ENCODE measurements at places on chromosomes 2 and 18.

- no peak for DNase-seq
Observed at GRCh38 chr2:16625201-16625729, 40.4 kb downstream of the CYRIA start.

GRCh38 chr2:42028571-42029148 is 19.2 kb upstream of the PKDCC start:
- DNase-seq = no peak

- no peak for DNase-seq
Observed at GRCh38 chr2:227616631-227617030, 667 bp upstream of the SCYGR4 start.

GRCh38 chr2:22281033-22281432 is 1103.9 kb upstream of the KLHL29 start:
- DNase-seq = no peak

GRCh38 chr2:171958475-171958874 is 36.2 kb downstream of the HAT1 start:
- no peak for DNase-seq

- DNase-seq = no peak
Observed at GRCh38 chr18:3279201-3280185, 17.6 kb downstream of the MYL12B start.

GRCh38 chr18:23066060-23066459 is 69.2 kb upstream of the CABLES1 start:
- no peak for DNase-seq

DNA sequence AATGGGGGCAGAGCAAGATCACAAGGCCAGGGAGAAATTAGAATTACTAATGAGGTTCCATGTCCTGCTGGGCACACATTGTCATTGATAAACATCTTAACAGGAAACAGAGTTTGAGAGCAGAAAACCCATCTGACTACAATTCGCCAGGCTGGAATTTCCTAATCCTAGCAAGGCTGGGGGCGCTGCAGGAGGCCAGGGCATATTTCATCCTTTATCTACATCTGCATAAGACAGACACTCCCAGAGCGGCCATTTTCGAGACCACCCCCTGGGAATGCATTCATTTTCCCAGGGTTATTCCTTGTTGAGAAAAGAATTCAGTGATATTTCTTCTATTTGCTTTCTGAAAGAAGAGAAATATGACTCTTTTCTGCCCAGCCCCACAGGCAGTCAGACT is 152.7 kb downstream of the SUCLG1 start:
- no peak for DNase-seq

DNA sequence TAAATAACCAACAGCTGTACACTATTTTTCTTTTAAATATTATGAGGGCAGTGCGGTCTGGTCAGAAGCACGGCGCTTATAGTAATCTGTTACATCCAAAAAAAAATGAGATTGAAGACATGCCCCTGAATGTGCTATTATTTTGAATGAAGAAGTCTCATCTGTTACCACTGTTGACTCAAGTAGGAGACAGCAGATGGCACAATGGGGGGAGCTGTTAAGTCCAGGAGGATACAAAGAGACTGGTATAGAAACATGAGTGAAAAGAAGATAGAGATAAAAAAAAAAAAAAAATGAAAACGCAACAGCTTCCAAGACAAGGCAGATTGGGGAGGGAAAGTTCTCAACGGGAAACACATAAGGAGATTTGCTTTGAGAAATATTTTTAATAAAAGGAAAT is 425.5 kb upstream of the PKDCC start:
- no peak for DNase-seq

GRCh38 chr18:4758980-4759379 is 303.9 kb upstream of the DLGAP1 start:
- DNase-seq = no peak

DNA sequence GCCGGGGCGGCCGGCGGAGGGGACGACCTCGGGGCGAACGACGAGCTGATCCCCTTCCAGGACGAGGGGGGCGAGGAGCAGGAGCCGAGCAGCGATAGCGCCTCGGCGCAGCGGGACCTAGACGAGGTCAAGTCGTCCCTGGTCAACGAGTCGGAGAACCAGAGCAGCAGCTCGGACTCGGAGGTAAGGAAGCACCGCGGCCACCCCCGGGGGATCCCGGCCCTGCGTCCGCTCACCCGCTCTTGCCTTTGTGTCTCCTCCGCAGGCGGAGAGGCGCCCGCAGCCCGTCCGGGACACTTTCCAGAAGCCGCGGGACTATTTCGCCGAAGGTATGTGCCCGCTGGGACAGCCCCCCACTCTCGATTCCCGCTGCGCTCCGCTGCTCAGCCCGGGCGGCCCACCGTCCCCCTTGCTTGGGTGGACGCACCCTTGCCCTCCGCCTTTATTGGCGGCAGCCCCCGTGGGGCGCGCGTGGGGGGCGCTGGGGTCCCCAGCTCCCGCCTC is 611 bp downstream of the TCF7L1 start:
- DNase-seq = peak; percentile 71

DNA sequence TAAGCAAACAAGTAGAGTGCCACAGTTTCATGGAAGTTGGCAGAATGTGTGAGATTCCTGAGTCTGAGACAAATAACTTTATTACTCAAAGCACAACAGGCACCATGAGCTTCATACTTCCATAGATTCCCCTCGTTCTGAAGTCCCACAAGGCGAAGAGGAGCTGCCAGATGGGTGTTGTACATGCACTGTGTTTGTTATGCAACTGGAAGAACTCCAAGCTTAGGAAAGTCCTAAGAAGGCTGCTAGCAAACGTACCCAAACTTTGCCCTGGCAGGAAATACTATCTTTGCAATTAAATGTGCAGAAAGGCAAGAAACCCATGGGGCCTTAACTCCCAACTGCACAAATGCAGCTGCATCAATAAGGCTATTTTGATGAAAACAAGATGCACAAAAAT is 1.6 kb upstream of the GCA start:
- DNase-seq = no peak

- DNase-seq = no peak
Observed at GRCh38 chr2:227295806-227296205, 29.2 kb upstream of the MFF start.

GRCh38 chr18:70072678-70073077 is 125.0 kb upstream of the CD226 start:
- DNase-seq = no peak

- DNase-seq = no peak
Observed at GRCh38 chr2:221289389-221289788, 282.7 kb downstream of the EPHA4 start.

- no peak for DNase-seq
Observed at GRCh38 chr18:39366656-39367055, 1801.1 kb upstream of the CELF4 start.

Measured in H1 (cell line).